Panc1 (cell line): ENCODE measurements at places on chromosomes 2 and 18.

DNA sequence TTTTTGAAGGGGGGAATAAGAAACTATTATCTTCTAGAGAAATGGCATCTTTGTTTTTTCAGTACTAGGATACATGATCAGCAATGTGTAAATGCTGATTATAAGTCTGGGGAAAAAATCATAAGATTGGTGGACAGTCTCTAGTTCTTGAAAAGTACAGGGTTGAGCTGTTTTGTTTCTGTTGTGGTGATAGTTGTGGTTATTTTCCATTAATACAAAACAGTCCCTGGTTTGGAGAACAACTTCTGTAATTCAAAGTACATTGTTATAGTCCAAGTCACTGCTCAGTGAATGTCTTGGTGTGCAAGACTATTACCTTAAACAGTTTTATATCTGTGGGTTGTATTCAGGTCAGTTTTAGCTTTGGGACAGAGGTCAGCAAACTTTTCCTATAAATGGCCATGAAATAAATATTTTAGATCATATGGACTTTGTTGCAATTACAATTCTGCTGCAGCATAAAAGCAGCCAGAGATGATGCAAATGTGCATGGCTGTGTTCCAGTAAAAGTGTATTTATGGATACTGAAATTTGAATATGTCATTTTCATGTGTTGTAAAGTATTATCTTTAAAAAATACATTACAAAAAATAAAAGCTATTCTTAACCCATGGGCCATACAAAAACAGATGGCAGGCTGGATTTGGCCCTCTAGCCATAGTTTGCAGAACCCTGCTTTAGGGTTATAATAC, 111.0 kb downstream of the CERS6 start:
- DNase-seq: no peak

DNA sequence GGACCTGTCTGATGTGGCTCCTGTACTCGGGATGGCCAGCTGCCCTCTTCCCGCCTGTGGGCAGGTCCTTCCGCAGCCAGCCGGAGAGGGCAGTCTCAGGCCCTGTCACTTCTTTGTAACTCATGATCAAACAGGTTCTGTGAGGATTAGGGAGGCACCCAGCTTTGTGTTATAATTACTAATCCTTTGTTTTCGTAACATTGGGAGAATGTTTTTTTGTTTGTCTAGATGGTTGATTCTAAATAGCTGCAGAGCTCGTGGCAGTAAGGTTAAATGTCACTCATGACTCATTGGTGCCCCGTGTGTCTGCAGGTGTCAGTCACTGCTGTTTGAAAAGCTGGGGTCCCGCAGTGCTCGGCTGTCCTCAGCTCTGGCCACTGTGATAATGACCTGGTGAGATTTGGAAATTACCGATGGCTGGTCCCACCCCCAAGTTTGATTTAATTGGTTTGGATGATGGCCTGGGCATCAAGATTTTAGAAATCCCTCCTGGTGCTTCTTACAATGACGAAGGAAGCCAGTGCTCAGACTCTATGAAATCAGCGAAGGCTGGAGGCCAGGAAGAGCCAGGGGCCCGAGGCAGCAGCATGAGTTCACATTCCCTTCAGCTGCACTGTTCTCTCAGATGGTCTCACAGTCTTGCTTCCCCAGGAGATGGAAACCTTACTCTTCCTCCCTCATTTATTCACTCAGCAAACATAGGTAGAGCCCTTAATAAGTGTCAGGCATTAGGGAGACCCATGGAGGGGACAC, 172.8 kb downstream of the VAPA start:
- DNase-seq: no peak

GRCh38 chr2:74696829-74697228, 42.8 kb downstream of the SEMA4F start:
- no peak for DNase-seq

DNA sequence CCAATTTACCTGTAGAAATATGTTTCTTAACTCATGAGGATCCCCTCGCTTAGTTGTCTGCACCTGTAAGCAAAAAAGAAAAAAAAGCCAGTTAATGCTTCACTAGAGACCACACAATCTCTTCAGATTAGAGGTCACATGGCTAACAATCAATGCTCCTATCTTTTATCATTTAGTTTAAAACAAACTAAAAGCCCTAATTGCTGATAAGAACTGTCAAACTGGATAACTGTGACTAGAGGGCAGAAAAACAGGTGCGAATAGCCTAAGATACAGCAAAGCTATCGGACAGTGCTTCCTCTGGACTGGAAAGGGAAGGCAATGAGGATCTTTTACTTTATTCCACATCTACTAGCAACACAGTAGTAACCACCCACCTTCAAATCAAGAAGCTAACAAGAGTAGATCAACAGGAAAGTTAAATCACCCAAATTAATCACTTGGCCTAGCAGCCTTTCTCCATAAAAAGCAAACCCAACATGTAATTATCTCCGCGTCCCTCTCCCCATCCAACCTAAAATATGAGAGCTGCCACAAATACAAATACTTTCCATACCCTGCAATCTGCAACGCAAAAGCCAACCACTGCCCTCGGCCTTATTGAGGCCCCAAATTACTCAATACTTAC, 734 bp downstream of the SLC25A12 start:
- DNase-seq: no peak

DNA sequence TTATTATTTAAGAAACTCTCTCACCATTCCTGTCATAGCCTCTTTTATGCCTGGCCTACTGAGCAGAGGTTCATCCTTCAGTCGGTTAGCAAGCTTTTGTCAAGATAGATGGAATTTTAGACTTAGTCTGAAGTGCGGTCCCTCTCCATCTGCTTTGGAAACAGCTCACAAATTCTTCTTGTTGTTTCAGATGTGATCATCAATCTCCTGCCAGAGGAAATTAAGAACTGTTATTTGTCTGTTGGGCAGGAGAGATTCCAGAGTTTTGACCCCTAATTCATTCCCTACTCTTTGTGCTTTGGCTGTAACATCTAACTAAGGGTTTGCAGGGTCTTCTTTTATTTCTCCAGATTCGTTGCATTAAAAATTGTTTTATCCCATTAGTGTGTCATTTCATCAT, 56.4 kb downstream of the LRRTM1 start:
- DNase-seq: no peak
